Activated CD4-positive, alpha-beta T cell treated with anti-CD3 and anti-CD28 coated beads, Interleukin-2, Interleukin-6, amounts not matched to agents 100 ng/mL and 50 ng/mL, durations not matched to agents 16 hours and 8 hours (primary cell): ENCODE measurements at places on chromosomes 2 and 18.

- peak; percentile 74 for DNase-seq
These were observed 101.0 kb upstream of the ZNF236 start for GRCh38 chr18:76721207-76721996.

DNA sequence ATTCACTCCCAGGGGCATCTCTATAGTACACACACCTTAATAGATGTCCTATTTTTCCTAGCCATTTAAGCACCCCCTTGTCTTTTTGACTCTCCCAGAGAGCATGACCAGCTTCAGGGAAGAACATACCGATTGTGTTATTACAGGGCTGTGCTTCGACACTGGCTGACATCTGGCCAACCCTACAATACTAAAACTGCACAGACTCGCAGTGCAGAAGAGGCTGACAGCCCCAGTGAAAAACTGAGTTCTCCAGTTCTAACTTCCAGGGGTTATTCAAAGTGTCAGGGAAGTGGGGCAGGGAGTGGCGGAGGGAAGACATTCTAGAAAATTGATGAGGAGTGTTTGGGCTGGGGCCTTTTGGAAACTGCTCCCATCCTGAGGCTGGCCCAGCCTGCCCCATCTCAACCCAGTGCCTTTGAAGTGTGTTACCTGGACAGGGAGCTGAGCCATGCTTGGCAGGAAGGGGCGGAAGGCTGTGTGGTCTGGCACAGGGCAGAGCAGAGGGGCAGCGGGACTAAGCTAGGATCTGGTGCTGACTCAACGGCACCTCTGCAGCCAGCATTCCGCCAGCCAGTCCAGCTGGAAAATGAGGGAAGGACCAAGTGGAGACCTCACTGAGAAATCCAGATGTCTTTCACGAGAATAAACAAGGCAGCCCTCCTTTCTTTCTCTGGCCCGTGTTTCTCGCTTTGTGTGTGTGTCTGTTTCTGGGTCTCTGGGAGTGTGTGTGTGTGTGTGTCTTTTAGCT, 15.4 kb upstream of the IGFBP5 start:
- DNase-seq = no peak

- no peak for DNase-seq
These were observed 124.6 kb downstream of the SPOPL start for GRCh38 chr2:138626148-138626547.

- no peak for DNase-seq
These were observed 53.6 kb downstream of the SRD5A2 start for GRCh38 chr2:31526946-31527732.

DNA sequence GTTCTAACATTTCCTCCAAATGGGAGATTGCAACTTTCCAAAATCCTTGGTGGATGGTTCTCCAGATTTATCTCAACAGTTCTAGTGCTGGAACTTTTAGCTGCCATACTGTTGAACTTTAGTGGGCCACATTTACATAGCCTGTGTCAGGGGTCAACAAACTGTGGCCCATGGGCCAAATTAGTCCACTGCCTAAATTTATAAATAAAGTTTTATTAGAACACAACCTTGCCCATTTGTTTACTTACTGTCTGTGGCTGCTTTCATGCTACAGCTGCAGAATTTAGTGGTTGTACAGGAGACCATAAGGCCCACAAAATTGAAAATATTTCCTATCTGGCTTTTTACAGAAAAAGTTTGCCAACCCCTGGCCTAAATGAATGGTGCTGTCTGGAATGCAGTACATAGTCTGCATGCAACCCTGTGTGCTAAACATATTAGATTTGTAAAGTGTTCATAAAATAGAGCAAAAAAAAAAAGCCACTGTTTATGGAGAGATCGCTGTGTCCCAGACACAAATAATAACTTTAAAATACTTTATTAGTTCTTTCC, 30.3 kb downstream of the MGAT5 start:
- DNase-seq = no peak

DNA sequence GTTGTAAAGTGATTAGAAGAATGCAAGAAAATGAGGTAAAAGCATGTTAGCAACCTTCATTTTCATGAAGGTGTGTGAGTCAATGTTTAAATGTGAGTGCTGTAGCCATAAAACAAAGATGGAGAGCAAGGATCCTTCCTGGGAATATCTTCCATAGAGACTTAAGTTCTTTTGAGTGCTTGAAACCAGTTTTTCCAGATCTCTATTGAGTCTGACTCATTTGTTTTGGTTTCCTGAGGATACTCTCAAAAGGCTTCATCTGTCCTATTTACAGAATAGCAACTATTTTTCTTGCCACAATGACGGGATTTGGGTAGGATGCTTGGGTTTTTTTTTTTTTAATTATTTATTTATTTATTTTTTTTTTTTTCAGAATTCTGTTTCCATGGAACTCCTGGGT, 45.9 kb upstream of the ASB1 start:
- no peak for DNase-seq

DNA sequence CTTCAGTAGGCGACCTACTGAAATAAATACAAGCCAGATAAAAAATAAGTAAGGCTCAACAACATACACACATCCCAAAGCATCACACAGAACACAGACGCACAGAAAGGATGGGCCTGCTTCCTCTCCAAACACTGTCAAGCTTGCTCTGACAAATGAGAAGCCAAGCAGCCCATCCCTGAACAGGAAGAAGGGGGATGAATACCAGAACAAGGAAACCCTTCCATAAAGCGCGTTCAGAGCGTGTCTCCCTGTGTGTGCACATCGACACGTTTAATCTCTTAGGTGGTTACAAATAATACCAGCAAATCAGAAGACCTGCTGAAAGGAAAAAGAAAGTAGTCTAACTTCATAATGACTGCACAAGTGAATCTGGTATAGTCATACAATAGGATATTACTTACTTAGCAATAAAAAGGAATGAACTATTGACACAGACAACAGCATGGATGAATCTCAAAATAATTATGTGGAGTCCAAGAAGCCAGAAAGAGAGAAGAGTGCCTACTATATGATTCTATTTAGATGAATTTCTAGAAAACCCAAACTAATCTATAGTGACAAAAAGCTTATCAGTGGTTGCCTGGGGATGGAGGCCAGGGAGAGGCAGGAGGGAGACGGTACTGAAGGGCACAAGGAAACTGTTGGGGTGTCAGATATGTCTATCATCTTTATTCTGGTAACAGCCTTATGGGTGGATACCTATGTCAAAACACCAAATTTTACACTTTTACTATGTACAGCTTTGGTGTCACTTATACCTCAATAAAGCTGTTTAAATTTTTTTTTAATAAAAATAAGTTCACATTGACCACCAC, 26.8 kb downstream of the MBOAT2 start:
- no peak for DNase-seq
